ENCODE measurements at places on chromosomes 3 and 15.

DNA sequence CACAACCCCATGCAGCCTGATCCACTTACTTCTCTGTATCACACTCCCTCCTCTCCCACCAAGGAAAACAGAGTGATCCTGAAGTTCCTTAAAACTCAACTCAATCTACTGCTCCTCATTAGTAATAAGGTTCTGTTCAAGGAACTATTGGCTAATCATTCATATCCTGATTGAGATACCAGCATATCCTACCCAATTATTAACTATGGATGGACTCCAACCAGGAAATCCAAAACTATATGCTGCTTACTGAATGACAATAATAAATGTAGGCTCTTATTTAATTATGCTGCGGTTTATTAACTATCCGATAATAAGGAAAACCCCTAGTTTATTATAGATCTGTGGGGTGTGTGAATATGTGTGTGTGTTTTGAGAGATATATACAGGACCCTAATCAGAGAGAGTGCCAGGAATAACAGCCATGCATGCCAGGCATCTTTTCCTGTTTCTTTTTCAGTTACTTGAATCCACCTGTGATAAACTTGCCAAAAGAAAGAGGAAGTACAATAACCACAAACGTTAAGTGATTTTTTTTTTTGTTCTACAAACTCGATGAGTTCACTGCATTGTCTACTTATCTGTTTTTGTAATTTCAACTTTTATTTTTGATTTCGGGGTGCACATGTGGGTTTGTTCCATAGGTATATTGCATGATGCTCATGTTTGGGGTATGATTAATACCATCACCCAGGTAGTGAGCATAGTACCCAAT is 1031.7 kb upstream of the CFAP20DC start:
- DNase-seq, result no peak

GRCh38 chr15:77838061-77838460 is 205.3 kb upstream of the LINGO1 start:
- no peak for DNase-seq

GRCh38 chr3:62529230-62529629 is 155.9 kb upstream of the FEZF2 start:
- no peak for DNase-seq

DNA sequence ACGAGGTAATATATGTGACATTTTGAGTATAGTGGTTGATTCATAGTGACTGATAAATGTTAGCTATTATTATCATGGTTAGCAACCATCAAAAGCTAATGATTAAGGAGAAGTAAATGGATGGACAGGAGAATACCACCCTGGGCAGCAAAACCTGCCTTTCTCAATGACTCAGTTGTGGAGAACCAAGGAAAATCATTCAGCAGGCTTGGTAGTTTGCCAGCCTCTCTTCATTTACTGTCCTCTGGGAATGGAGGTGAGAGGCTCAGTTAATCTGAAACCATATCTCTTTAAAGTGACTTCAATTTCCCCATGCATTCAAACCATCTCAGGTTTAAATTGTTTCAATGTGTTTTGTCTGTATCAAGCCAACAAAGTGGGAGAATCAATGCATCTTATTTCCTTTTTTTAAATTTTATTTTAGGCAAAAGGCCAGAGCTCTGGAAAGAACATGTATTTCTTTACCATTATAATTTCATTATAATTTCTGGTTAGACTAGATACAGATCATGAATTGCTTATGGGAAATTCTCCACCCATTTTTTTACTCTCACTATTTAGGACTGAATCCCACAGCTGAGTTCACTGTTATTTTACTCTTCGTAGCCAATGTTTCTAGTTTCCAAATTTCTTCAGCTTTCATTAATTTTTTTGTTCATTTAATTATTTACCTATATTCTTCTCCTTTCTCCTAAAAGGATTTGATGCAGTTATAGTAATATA is 2.7 kb downstream of the TM4SF18 start:
- DNase-seq, result peak; percentile 81

DNA sequence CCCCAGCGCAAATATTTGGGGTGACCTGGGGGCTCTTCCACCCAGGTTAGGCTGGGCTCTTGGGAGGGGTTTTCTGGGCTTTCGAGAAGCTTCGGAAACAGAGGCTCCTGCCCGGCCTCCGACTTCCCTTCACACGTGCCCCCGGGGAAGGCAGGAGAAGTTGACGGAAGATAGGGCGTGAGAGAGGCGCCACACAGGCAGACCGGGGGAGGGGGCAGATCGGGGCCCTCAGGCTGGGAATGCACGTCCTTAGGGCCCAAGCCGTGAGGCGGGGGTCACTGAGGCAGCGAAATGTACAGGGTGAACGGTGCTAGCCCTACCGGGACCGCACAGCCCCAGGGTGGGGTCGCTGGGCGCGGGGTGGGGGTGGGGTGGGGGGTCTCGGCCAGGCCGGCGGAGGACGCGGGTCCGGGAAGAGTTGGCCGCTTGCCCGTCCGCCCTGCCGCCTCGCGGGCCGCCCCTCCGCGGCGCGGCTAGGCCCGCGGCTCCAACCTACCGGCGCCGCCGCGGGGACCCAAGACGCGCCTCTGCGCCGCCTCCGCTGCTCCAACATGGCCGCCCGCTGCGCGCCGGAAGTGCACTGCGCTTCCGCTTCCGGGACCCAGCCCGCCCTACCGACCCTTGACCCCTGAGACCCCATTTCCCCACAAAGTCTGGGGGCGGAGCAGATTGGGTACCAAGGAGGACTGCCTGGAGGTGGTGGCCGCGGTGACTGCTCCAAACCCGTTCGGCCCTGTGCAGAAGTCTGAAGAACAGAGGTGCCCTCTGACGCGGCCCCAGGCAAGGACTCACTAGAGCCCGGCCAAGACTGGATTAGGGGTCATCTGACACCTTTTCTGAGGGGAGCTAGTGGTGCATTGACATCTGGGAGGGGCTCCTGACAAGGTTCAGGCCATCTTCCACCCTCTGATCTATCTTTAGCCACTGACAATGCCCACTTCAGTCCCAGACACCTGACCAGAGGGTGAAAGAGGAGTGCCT is at the start of gene CCDC71:
Gene CCDC71, minus strand, starts transcription at position 561 of the 981 bp plus-strand sequence. CDS start 2,123 bp downstream, outside the sequence.
- DNase-seq, result peak; percentile 30

- no peak for DNase-seq
Measured at GRCh38 chr3:154615471-154615870, 185.5 kb upstream of the GPR149 start.

- DNase-seq, result no peak
Measured at GRCh38 chr3:155390351-155390750, 96.9 kb upstream of the STRIT1 start.

DNA sequence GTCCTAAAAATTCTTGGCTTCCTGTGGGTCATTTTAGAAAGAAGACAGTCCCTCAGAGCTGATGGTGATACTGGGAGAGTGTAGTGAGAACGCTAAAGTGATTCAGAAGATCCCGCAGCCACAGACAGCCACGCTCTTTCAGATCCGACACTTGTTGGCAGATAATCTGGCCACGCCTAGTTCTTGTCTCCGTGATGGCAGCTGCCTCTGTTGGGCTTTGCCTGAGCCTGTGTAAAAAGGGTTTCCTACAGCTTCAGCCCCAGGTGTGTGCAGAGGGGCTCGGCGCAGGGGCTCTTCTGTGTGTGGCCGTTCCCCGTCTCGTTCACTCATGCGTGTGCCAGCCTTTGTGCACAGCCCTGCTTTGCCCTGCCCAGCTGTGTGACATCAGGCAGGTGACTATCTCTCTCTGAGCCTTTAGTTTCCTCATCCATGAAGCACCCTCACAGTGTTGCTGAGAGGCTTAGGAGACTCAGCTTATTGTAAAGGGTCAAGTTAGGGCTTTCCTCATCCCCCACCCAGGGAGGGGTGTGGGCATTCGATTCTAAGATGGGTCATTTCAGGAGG is 6.3 kb downstream of the IRAK2 start:
- no peak for DNase-seq

- no peak for DNase-seq
Measured at GRCh38 chr3:94136133-94136532, 73.3 kb downstream of the NSUN3 start.

DNA sequence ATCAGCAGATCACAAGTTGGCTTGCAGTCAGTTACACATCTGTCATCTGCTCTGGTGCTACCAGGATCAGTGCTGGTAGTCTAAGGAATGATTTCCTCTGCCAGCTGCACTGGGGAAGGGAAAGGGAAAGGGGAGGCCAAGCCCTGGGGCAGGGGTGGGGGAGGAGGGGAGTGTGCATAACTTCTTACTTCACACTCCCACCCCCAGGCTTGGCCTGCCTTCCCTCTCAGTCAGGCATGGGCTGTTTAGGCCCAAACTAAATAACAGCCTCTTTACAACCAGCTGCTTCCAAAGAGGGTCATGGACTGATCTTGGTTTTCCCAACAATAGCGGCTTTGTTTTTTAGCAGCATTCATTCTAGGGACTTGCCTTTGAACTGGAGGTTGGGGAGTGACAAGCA is 86.1 kb upstream of the PSMD6 start:
- no peak for DNase-seq

- no peak for DNase-seq
Measured at GRCh38 chr3:128080323-128081080, 28.3 kb downstream of the SEC61A1 start.

- DNase-seq, result no peak
Measured at GRCh38 chr3:59249698-59250361, 200.0 kb upstream of the CFAP20DC start.

- DNase-seq, result no peak
Measured at GRCh38 chr15:60941448-60941847, 287.7 kb downstream of the RORA start.

DNA sequence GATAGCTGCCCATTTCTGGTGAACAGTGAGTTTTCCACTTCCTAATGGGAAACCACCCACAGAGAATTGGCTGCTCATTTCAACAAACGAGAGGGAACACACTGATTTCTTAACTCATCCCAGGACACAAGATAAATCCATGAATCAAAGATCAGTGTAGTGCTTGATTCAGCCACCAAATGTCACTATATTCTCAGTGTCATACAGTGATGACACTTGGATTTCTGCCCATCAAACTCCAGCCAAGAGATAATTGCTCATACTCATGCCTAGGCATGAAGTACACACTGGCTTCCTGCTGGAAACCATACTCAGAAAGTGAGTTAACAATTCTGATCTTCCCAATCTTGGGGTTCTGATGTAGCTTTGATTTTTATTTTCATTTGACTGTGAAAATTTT is 35.4 kb upstream of the GRM7 start:
- DNase-seq, result no peak

DNA sequence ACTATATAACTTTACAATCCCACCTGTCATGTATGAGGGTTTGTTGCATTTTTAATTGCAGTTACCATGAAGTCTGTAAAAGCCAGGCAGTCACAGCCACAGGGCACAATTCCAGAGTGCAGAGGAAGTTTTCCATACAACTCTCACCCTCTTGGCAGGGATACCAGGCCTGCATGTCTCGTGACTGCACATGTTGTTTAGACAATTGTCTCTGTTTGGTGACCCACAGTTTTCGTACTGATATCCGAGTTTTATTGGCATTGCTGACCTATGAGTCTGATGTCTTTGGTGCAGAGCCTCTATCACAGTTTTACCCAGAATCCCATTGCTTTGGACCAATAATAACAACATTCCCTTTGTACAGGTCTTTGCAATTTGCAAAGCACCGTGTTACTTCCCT is 24.9 kb upstream of the MYZAP start:
- no peak for DNase-seq

- DNase-seq, result no peak
Measured at GRCh38 chr3:100333970-100334487, 528 bp upstream of the NIT2 start.
